Central memory CD8-positive, alpha-beta T cell (primary cell): ENCODE measurements at places on chromosomes 5 and 9.

DNA sequence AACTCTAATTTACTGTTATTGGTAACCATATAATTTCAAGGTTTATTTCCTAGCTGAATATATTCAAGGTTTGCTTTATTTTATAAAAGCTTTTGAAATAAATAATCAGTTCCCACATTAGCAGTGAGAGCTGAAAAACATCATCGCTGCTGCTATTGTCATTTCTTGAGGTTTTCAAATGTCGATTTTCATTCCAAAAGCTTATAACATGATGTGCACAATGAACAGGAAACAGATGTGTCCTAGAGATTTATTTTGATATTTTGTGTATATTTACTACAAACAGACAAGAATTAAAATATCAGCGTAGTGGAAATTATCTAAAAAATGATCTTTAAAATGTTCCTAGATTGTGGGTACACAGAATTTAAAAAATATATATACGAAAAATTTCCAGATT lies 10.5 kb upstream of the ITGA1 start:
- no peak overlapping the region for H3K27ac ChIP-seq
- H3K27me3 ChIP-seq, result no peaks in the 10 kb centered on the region
- H3K4me3 ChIP-seq, result no peak overlapping the region
- H3K4me1 ChIP-seq, result peaks cover 30% of the 10 kb centered on the region

GRCh38 chr5:10489810-10490426 lies 48.2 kb downstream of the ROPN1L start:
- H3K36me3 ChIP-seq, result peaks cover 2% of the 10 kb centered on the region
- H3K4me3 ChIP-seq, result peak overlapping the region; percentile 36
- peaks cover 21% of the 10 kb centered on the region for H3K4me1 ChIP-seq
- DNase-seq, result no peak

DNA sequence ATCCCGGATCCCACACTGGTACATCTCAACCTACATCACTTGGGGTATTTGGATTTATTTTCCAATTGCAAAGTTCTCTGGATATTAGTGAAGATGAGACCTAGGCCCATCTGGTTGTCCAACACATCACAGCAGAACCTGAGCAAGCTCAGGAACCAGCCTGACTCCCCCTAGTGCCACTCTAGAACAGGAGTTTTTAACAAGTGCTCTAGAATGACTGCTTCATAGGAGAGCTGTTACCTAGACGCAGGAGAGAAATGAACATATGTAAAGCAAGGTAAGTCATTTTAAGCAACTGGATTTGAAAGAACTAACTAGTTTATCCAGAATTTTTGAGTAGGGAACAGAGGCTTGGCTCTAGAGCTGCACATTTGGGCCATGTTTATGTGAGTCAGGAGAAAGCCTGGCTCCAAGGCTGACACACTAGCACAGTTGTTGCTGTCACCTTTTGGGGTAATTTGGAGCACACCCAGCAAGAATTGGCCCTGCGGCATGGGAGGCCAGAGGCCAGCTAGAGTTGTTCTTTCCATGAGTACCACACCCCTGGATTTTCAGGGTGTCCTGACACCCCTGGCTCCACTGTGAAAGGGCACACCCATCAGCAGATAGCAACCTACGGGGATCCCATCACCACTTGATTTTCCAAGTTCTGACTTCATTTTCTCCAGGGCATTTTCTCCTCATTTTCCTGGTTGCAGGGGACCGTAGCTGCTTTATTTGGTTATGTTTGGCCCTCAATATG lies 110.9 kb upstream of the LPAR1 start:
- H3K4me1 ChIP-seq, result no peaks in the 10 kb centered on the region
- H3K4me3 ChIP-seq, result no peak overlapping the region
- H3K27ac ChIP-seq, result no peak overlapping the region
- H3K27me3 ChIP-seq, result no peaks in the 10 kb centered on the region
- H3K36me3 ChIP-seq, result no peaks in the 10 kb centered on the region

GRCh38 chr5:154713615-154714125 lies 41.5 kb upstream of the LARP1 start:
- H3K27ac ChIP-seq, result no peak overlapping the region
- no peak for DNase-seq
- no peaks in the 10 kb centered on the region for H3K36me3 ChIP-seq
- H3K4me1 ChIP-seq, result peaks cover 6% of the 10 kb centered on the region

DNA sequence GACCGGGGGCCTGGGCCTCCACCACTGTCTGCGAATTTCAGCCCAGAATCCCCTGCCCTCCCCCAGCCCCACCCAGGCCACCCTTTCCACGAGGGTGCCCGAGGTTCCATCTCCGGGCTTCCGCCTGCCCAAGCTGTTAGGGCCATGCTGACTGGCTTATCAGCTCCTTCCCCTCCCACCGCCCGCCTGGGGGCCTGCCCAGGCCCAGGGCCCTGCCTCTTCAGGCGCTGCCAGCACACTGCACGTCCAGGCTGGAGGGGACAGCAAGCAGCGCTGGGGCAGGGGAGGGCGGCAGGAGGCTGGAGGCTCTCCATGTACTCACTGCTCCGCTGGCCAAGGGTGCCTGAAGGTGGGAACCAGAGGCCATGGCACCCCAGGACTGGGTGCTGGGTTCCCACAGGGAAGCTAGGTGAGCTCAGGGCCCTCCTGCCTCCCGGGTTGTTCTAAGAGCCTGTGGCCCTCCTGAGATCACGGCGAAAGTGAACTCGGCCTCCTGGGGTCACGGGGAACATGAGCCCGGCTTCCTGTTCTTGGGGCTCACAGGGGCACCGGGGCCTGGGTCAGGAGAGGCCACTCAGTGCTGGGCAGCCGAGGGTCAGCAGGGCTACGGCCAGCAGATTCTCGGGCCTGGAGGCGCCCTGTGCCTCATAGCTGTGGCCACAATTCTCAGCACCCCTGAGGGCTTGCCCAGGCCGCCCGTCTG lies 57.7 kb upstream of the EGFL7 start:
- DNase-seq, result no peak
- H3K27me3 ChIP-seq, result peaks cover 16% of the 10 kb centered on the region
- H3K36me3 ChIP-seq, result peaks cover 2% of the 10 kb centered on the region
- H3K4me1 ChIP-seq, result peaks cover 5% of the 10 kb centered on the region
- H3K27ac ChIP-seq, result no peak overlapping the region

- no peaks in the 10 kb centered on the region for H3K27me3 ChIP-seq
- H3K4me3 ChIP-seq, result no peak overlapping the region
- H3K4me1 ChIP-seq, result peaks cover 20% of the 10 kb centered on the region
- no peak overlapping the region for H3K27ac ChIP-seq
- H3K36me3 ChIP-seq, result peaks cover 62% of the 10 kb centered on the region
Observed at GRCh38 chr5:154866841-154867240, 8.4 kb downstream of the CNOT8 start.

DNA sequence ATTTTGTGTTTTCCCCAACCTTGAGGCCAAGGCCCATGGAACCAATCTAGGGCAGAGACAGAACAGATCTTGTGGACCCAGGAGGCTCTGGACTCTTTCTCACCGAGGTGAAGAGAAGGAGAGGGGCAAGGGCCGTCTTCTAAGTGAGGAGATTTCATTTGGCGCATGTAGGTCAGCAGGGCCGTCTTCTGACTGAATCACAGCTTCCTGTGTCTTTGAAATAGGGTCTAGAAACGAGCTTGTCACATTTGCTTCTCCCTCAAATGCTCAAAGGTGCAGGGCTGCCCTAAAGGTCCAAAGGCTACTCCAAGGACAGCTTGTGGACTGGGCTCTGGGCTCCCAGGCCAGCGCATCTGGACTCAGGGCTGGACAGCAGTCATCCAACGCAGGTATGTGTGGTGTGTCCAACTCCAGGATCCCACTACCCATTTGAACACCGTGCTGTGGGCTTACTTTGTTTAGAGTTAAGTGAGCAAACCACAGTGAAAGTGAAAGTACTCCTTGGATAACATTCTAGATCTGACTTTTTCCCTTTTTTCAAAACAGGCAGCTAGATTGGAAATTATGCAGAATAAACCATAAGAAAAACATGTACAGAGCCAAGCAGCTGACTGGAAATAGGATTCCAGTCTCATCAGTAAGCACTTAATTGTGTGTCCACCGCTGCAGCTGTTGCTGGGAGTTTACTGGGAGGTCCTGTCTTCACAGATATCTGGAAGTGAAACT lies 357.0 kb downstream of the GADD45G start:
- H3K4me3 ChIP-seq, result peak overlapping the region; percentile 3

GRCh38 chr5:140054086-140054689 lies 11.1 kb upstream of the NRG2 start:
- H3K4me1 ChIP-seq, result no peaks in the 10 kb centered on the region
- DNase-seq, result no peak
- H3K27me3 ChIP-seq, result peaks cover 2% of the 10 kb centered on the region
- H3K4me3 ChIP-seq, result no peak overlapping the region

GRCh38 chr5:172144291-172144815 lies 43.7 kb downstream of the STK10 start:
- H3K4me3 ChIP-seq, result peak overlapping the region; percentile 43
- DNase-seq, result no peak
- H3K27ac ChIP-seq, result peak overlapping the region; percentile 87
- H3K4me1 ChIP-seq, result peaks cover 81% of the 10 kb centered on the region

DNA sequence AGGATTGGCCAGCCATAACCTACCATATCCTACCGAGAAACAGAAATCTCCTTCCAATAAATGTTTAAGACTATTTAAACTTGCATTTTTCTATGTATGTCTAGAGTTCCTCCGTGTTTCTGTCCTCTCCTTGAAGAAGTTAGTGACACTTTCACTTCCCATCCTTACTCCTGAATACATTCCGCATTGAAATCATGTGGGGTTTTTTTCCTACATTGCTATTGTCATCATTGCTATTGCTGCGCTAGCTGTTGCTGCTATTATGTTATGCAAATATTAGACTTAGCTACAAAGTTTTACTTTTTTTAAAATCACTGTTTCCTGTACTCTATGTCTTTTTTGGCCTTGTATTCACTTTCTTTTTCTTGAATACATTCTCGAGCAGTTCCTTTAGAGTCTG lies 83.3 kb upstream of the NEK6 start:
- H3K27ac ChIP-seq, result no peak overlapping the region
- no peaks in the 10 kb centered on the region for H3K27me3 ChIP-seq
- no peaks in the 10 kb centered on the region for H3K36me3 ChIP-seq
- H3K4me1 ChIP-seq, result peaks cover 42% of the 10 kb centered on the region
- H3K4me3 ChIP-seq, result no peak overlapping the region

DNA sequence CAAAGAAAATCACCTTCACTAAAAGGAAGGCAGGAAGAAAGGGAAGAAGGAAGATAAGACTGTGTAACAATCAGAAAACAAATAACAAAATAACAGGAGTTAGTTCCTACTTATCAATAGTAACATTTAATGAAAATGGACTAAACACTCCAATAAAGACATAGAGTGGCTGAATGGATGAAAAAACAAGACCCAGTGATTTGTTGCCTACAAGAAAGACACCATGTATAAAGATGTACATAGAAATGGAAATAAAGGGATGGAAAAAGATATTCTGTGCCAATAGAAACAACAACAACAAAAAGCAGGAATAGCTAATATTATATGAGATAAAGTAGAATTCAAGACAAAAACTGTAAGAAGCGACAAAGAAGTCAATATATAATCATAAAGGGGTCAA lies 116.8 kb downstream of the LURAP1L start:
- DNase-seq, result no peak
- no peak overlapping the region for H3K27ac ChIP-seq
- H3K36me3 ChIP-seq, result no peaks in the 10 kb centered on the region
- H3K4me3 ChIP-seq, result no peak overlapping the region
- H3K27me3 ChIP-seq, result no peaks in the 10 kb centered on the region

DNA sequence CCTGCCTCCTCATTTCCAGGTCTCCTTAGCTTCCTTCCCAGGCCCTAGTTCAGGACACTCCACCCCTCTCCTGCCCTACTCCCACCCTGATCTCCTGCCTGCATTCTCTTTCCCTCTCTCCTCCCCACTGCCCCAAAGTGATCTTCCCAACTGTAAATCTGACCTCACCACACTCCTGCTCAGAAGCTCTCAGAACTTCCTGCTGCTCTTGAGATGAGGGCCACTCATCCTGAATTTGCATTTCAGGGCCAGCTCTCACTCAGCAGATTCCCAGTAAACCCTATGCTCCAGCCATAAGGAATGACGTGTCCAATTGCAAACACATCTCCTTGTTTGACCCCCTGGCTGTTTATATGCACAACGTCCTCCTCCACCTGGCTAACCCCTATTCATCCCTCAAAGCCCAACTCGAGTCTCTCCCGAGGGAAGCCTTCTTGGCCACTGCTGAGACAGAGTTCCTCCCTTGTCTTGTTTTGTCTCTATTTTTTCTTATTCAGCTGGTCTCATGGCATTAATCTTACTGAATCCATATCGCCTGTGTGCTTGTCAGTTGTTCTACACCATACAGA lies 95.0 kb downstream of the NSG2 start:
- H3K36me3 ChIP-seq, result peaks cover 2% of the 10 kb centered on the region
- H3K4me1 ChIP-seq, result no peaks in the 10 kb centered on the region
- DNase-seq, result no peak
- H3K27me3 ChIP-seq, result no peaks in the 10 kb centered on the region

DNA sequence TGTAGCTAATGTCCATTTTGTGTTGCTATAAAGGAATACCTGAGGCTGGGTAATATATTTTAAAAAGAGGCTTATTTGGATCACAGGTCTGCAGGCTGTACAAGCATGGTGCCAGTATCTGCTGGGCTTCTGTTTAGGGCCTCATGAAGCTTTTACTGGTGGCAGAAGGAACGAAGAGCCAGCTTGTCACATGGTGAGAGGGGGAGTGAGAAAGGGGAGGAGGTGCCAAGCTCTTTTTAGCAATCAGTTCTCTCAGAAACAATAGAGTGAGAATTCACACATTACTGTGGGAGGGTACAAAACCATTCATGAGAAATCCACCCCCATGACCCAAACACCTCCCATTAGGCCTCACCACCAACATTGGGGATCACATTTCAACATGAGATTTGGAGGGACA lies 340.9 kb downstream of the RASEF start:
- no peaks in the 10 kb centered on the region for H3K4me1 ChIP-seq
- H3K4me3 ChIP-seq, result no peak overlapping the region
- no peaks in the 10 kb centered on the region for H3K27me3 ChIP-seq
- no peak for DNase-seq

GRCh38 chr5:122077366-122078115 lies 518 bp downstream of the LOX start:
- H3K36me3 ChIP-seq, result no peaks in the 10 kb centered on the region
- H3K27ac ChIP-seq, result peak overlapping the region; percentile 38
- DNase-seq, result no peak
- peaks cover 73% of the 10 kb centered on the region for H3K27me3 ChIP-seq
- peak overlapping the region; percentile 69 for H3K4me3 ChIP-seq

- no peaks in the 10 kb centered on the region for H3K36me3 ChIP-seq
- H3K27ac ChIP-seq, result no peak overlapping the region
- no peaks in the 10 kb centered on the region for H3K27me3 ChIP-seq
Observed at GRCh38 chr9:117315236-117315635, 99.6 kb downstream of the ASTN2 start.

DNA sequence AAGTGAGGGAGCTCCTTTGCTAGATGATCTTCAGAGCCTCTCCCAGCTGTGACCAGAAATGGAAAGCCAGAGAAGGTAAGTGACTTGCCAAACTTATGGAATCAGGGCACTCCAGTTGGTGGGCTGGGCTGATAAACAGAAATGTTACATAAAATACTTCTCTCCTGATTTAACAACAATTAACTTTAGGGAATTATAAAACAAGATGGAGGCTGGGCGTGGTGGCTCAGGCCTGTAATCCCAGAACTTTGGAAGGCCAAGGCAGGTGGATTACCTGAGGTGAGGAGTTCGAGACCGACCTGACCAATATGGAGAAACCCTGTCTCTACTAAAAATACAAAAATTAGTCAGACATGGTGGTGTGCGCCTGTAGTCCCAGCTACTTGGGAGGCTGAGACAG lies 899 bp upstream of the MED10 start:
- H3K27ac ChIP-seq, result peak overlapping the region; percentile 97
- peaks cover 48% of the 10 kb centered on the region for H3K4me1 ChIP-seq
- peaks cover 11% of the 10 kb centered on the region for H3K27me3 ChIP-seq
- H3K4me3 ChIP-seq, result peak overlapping the region; percentile 99
- peaks cover 40% of the 10 kb centered on the region for H3K36me3 ChIP-seq
- DNase-seq, result no peak

GRCh38 chr5:113447498-113448050 lies 12.8 kb upstream of the TSSK1B start:
- no peaks in the 10 kb centered on the region for H3K36me3 ChIP-seq
- no peak overlapping the region for H3K27ac ChIP-seq
- H3K4me3 ChIP-seq, result no peak overlapping the region
- DNase-seq, result no peak
- peaks cover 56% of the 10 kb centered on the region for H3K27me3 ChIP-seq
